ENCODE measurements at places on chromosomes 4 and X.

- DNase-seq = no peak
Measured at GRCh38 chr4:98663226-98664006, 5.0 kb upstream of the TSPAN5 start.

DNA sequence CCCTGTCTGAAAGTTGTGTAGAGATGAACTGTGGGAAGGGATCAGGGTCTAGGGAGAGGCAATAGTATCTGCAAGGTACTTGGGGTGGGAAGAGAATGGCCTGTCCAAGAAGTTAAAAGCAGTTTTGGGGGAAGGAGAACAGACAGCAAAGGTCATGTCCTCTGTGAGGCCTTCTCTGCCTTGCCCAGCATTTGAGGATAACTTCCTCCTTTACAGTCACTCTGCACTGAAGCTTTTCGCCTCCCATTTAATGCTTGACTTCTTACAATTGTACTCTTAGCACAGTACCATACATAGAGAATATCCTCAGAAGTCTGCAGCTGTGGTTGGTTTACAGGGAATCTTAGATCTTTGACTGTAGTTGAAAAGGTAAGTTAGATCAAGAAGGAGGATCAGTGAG, 121.8 kb upstream of the AP1S2 start:
- no peak for DNase-seq

DNA sequence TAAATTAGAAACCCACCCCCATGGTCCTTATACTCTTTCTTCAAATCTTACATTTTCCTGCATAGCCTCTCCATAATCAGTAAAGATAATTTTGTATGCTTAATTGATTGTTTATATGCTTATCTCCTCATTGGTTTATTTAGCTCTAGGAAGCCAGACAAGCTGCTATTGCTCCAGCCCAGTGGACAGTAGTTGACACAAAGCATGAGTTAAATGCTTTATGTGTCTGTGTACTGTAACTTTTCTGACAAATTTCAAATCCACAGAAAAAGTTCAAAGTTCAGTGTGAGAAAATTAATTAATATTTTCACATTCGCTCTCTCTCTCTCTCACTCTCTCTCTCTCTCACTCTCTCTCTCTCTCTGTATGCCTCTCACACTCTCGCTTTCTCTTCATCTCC, 181.7 kb downstream of the GABRB1 start:
- no peak for DNase-seq

DNA sequence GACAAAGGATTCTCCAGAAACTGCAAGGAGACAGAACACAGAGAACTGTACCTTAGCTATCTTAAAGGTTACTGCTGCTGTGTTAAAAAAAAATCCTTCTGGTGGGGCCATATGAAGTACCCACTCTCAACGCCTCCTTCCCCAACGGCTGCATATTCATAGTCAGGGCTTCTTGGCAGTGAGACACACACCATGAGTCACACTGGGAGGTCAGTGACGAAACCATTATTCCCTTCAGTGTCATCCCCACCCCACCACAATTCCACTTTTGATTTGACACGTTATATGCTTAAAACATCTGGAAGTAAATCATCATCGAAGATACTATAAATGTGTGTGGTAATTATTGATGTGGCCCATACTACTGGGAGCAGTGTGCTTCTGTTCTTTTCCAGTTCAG, 271.5 kb downstream of the LDB2 start:
- no peak for DNase-seq

DNA sequence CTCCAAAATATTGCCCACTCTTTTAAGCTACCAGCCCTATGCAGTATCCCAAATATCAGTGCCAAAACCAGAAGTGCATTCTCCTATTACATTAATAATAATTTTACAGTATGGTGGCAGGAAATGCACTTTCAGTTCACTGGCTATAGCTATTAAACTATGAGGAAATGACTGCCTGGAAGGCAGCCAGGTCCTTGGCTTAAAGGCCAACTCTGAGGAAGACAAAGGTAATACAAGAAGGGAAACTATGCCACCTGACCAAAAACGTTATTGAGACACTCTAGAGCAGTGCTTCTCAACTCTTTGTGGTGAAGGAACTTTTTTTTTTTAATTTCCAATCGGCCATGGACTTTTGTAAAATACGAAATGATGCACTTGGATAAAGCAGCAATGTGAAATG, 133.6 kb upstream of the VAMP7 start:
- no peak for DNase-seq

- DNase-seq = no peak
Measured at GRCh38 chr4:35653451-35653850, 590.9 kb downstream of the ARAP2 start.

DNA sequence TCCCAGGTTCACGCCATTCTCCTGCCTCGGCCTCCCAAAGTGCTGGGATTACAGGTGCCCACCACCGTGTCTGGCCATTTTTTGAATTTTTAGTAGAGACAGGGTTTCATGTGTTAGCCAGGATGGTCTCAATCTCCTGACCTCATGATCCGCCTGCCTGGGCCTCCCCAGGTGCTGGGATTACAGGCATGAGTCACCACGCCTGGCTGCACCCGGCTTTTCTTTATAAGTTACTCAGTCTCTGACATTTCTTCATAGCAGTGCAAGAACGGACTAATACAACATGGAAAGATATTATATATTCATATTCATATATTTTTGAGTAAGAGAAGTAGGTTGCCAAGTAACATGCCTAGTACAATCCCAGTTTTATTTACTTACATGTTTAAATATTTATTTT, 22.9 kb downstream of the SHROOM3 start:
- no peak for DNase-seq

DNA sequence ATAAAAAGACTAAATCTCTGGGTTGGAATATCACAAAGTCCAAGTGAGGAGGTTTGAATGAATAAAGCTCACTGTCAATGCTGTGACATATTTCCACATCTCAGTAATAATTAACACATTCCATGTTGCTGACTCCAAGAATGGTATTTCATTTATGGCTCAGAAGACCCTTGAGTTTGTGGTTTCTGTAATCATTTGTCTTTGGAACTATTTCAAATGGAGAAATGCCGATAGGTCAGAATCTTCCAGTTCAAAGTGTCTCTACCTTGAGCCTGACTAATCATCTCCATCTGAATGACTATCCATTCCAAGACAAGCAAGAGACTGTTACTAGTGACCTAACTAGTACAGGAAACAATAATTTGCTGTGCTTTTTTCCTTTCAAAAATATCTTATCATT, 24.2 kb upstream of the SLC2A9 start:
- DNase-seq = no peak

DNA sequence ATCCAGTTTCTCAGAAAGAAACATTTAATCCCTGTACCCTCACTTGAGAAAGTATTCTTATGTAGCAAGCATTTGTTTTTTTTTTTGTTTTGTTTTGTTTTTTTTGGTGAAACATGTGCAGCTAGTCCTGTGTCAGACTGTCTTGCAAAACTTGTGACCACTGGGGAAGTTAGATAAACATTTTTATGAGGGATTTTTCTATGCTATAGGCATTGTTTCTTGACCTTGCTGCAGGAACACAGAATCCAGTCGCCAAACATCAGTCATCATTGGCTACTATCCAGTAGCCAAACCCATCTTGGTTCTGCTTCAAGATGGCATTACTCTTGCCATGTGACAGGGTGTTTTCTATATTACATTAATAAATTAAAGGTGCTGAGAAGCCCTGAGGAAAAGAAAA, 7.7 kb upstream of the MAPK10 start:
- no peak for DNase-seq

DNA sequence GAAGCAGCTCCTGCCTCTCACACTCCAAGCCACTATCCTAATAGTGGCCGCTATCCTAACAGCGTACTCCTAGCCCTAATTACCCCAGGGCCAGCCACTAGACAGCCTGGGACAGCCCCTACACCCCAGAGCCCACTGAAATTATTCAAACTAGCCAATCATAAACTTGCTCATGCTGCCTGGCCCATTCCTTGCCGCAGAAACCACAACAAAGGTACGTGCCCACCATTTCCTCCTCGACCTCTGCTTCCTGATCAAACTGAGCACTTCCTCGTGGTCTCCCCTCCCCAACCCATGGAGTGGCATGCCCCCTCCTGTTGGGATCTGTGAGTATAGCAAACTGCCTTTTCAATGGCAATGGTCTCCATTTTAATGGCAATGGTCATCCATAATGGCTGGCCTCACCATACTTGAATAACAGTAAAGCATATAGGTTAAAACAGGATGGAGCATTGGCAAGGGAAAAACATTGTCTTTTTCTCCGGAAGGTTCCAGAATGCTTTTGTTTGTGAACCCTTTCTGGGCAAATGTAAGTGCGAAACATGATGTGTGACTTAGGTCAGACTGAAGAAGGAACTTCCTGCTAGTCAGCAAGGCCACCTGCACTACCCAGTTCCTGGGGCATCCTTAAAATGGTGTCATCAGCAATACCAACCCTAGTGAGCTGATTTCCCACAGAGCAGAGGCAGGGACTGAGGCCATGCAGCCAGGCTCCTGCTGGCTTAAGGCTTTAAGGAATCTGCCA, 107.1 kb upstream of the ATP6AP2 start:
- DNase-seq = no peak

DNA sequence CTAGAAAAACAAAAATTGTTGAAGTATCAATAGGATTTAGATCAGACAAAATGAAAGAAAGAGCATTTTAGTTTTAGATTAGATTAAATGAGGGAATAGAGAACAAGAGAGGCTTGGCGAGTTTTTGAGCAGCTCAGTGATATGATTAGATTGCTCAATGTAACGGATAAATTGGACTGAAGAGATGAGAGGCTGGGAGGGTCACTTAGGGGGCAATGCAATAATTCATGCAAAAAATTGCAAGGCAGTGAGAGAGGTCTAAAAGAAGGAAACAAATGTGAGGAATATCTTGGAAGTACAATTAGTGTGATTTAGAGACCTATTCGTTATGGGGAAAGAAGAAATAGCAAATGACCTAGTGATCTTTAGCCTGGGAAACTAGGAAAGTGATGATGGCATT, 50.3 kb upstream of the BMP3 start:
- no peak for DNase-seq

DNA sequence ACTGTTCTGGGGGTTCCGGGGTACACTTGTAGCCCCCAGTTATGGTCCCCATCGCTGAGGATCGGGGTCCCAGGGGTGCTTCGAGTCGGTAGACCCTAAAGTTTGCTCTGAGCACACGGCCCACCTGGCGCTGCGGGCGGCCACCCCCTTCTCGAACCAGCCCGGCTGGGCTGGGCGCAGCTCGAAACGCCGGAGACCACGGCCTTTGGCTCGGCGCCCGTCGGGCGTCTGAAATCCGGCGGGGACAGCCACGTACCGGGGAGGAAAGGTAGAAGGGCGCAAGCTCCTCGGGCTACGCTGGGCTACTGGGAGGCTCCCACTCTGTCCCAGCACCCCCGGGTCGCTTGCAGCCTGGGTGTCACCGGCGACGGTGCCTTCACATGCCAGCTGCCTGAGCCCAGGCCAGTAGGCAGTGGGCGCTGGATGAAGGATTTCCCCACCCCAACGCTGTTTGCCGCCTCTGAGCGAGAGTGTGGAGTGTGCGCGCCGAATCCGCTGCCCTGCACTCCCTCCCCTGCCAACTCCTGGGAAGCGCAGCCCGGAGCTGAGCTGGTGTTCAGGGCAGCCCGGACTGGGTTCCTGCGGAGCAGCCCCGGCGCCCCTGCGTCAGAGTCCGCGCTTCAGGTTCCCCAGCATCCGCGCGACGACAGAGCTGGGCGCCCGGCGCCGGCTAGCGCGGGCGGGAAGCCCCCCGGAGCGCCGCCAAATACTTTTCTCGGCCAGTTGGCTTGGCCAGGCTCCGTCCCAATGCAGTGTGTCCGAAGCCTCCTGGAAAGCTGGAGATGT, 637 bp downstream of the MAMLD1 start:
- DNase-seq = no peak

GRCh38 chr4:121881158-121881557, 10.9 kb upstream of the BBS7 start:
- no peak for DNase-seq

GRCh38 chr4:1512738-1513660, 106.8 kb upstream of the NKX1-1 start:
- no peak for DNase-seq

- no peak for DNase-seq
Measured at GRCh38 chr4:163568843-163569242, 74.4 kb downstream of the TMA16 start.

DNA sequence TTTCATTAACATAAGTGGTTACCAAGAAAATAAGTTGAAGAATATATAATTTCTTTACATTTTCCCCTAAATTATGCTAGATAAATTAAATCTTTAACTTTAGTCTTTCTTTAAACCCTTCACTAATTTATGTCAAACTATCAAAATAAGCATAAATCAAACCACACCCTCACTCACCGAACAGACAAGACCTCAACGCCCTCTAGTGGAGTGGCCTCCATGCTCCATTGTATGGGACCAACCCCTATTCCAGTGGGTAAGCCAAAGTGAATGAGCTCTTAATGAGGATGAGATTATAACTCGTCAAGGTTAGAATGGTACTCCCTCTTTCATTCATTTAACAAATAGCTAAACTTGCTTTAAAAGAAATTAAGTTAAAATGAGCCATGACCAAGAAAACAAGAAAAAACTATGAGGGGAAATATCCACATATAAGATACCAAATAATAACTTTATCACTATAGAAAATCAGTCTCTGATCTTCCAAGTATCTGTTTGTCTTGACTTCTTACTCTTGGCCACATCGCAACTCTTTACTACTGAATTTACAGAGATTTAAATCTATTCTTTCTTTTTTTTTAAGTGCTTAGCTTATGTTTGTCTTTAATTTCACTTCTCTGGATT, 15.6 kb upstream of the BBS12 start:
- DNase-seq = no peak

DNA sequence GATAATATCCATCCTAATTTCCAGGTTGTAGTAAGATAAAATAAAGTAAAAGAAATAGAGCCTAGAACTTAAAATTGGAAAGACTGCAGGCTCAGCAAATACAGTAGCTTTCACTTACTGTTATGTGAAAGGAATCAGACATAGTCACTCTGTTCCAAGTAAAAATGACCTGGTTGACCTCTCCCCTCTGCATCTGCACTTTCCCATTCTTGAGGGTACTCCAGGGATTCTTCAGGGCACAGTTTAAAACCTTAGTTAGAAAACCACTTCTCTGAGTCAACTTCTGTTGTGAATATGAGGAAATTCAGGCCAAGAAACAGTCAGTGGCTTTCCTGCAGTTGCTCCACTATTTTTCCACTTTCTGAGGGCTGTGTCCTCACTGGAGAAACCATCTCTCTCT, 42.9 kb downstream of the FRAS1 start:
- no peak for DNase-seq

DNA sequence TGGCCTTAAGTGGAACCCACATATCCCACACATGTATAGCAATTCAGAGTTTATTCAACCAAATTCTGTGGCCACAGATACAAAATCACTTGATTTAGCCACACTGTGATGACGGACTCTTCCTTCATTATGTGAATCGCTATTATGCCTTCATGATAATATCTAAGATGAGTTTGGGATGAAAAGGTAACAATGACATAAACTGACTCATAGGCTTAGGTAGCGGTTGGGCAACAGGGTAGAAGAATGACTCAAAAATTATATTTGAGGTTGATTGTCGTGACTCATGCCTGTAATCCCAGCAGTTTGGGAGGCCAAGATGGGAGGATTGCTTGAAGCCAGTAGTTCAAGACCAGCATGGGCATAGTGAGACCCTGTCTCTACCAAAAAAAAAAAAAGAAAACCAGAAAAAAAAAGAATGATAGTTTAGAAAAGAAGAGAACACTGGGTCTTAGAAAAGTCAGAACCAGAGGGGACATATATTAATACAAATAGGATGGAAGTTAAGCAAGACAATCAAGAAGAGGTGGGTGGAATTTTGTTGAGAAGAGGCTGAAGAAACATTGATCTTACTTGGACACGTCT, 70.4 kb upstream of the USP9X start:
- no peak for DNase-seq
